ENCODE measurements at places on chromosomes 5 and 9.

DNA sequence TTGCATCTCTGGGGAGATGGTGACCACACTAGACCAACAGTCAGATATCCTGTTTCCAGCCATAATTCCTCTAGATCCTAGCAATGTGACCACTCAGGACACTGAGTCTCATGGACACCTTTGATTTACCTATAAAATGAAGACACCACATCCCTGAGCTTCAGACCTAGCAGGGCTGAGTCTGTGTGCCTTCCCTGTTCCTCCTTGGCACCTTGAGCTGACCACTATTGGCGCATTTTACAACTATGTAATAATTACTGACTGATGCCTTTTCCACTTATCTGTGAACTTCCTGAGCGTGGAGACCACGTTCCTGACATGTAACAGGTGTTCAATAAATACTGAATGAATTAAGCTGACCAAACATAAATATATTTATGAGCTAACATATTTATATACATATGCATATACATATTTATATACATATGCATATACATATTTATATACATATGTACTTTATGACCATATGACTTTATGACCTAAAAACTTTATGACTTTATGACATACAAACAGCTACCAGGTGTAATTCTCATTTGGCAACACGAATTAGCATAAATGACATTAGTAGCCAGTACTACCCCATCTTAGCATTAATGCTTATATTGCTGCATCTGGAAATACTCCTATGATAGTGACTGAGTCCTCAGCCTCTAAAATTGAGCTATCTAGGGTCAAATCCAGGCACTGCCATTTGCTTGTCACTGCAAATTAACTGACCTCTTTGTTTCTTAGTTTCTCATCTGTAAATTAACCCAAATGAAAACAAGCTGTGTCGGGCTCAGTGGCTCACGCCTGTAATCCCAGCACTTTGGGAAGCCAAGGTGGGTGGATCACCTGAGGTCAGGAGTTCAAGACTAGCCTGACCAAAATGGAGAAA is 150.6 kb downstream of the GNA14 start:
- DNase-seq, result no peak

DNA sequence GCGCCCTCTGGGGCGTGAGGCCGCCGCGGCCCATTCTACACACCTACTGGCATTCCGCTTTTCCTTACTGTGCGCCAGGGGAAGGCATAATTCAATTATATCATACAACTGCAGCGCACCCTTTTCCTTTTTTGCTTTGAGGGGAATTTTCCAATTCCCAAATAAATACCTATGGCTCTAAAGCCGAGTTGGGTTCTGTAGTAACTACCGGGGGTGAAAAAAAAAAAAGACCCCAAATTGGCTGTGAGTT is 34.1 kb upstream of the NFIB start:
- DNase-seq, result no peak

- no peak for DNase-seq
These were observed 6.2 kb downstream of the SLC45A2 start for GRCh38 chr5:33978306-33978705.

GRCh38 chr9:136386018-136386417 is 12.5 kb upstream of the CARD9 start:
- no peak for DNase-seq

GRCh38 chr9:106862821-106863720 is at the start of gene ZNF462:
TSS of gene ZNF462 (plus strand) at chr9:106863166. CDS start at chr9:106923384, 60,218 bp downstream.
- DNase-seq, result peak; percentile 78

DNA sequence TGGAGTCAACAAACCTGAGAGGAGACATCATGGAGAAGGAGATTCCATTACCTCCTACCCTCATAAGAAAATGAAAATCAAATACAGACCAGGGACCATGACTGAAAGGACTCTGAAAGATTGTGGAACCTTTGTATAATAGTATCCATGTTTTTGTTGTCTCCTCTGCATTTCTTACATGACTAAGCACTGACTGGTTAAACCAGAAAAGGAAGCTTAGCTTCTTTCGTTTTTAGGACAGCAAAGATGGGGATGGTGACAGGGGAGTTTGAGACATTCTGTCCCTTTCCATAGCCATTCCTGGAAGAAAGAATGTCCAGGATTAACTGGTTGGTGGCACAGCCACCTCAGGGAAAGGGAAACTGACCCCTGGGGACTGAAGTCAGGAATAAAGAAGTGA is 22.2 kb downstream of the ITGA1 start:
- DNase-seq, result no peak

Measured in renal pelvis (tissue), 12 donors.